B cell (primary cell): ENCODE measurements at places on chromosomes 16 and 17. TPM values are rescaled to one million over a fixed set of nuclear protein-coding genes. Genes with fewer than 3 reads are reported as not detected.
A peak's percentile ranks its signal among the peaks of the same experiment; 100 is the strongest.

OR2C1 gene
- total RNA-seq, result 0.67 and 1.4 TPM in 2 replicates

CBX2 gene
- 0.07 and 0.47 TPM in 2 replicates for total RNA-seq

DNA sequence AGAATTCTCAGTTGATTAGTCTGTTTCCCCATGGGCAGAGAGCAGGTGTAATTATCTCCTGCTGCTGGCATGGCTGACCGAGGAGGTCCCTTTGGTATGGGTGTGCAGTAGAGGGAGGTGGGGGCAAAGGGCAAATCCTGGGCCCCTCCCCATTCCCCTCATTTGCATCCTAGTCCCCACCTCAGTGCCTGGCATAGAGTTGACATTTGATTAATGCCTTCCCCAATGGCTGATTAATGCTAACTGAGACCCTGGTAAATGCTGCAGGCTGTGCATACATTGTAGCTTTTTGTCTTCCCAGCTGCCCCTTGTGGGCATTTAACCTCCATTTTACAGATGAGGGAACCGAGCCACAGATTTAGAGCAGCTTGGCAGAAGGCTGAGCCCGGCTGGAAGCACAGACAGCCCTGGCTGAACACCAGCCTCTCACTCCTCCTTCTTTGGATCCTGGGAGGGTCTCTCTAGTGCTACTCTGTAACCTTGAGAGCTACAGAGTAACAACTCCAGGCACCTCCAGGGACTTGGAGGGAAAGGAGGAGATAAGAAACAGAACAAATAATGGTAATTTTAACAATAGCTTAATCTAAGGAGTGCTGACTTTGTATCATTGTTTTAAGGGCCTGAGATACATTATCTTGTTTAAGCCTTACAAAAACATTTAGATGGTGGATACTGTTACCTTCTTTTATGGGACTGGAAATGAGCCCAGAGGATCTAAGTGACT lies 5.1 kb downstream of the PLCG2 start:
- DNase-seq, result peak; percentile 48

DNA sequence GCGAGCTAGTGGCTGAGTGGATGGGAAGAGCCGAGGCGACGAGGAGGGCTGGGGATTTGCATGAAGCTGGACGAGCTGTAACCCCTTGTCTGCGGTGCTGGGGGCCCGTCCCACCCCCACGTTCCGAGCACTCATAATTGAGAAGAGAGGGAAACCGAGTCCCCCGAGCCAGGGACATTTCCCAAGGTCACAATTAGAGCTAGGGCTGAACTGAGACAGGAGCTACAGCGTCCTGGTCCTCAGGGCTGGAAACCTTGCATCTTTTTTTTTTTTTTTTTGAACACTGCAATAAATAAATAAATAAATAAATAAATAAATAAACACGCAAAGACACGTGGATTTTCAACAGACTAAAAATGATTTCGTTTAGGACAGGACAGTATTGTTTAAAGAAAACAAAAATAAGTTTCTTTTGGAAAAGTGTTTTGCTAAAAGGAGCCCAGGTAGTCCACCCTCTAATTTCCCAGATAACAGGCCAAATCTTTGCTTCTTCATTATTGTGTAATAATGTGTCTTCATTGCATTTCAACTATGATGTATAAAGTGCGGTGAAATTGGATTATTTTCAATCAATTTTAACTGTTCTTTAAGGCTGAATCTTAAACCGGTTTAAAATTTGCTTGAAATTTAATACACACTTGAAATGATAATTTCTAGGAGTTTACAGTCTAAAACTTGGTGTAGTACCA lies 992 bp downstream of the GDPD1 start:
- DNase-seq, result no peak

DNA sequence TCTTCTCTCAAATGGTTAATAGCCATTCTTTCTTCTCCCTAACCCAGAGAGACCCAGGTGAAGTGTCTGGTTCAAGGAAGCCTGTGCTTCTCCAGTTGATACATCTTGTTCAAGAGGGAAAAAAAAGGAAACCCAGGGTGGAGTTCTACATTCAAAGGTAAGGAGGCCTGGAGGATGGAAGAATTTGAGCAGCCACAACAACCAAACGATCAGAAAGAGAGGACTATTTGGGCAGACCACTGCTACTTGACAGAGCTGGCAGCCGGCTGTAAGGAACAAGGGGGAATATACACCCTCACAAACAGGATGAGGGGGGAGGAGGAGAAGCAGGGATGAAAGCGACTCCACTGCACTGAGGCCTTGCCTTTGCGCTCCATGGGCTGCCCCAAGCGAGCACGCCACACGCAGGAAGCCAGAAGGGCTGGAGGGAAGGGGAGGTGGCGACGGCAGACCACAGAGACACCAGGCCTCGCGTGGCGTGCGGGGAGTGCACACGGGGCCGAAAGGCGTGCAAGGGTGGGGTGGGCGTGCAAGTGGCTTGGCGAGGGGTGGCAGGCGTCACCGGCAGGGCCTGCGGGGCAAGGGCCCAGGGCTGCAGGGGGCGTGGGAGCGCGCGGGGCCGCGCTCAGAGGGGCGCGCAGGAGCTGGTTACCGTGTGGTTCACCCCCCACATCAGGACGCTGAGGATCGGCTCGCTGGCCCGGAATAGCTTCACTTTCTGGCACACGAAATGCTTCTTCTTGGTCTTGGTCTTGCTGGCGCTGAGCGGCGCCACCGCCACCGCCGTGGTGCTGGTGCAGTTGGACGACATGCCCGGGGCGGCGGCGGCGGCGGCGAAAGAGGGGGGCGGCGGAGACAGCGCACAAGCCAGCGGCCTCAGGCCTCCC lies 499 bp downstream of the PIP4K2B start:
- DNase-seq, result no peak

GRCh38 chr17:82765371-82765770 lies 13.5 kb downstream of the TBCD start:
- DNase-seq, result no peak

- no peak for DNase-seq
These were observed 11.9 kb downstream of the TBKBP1 start for GRCh38 chr17:47705536-47706530.
